ENCODE measurements at places on chromosomes 7 and 10.
A peak's percentile ranks its signal among the peaks of the same experiment; 100 is the strongest.

GRCh38 chr7:41696323-41696916, 6.5 kb downstream of the INHBA start:
- peak; percentile 86 for DNase-seq

GRCh38 chr10:129170812-129171211, 296.2 kb upstream of the MGMT start:
- no peak for DNase-seq

DNA sequence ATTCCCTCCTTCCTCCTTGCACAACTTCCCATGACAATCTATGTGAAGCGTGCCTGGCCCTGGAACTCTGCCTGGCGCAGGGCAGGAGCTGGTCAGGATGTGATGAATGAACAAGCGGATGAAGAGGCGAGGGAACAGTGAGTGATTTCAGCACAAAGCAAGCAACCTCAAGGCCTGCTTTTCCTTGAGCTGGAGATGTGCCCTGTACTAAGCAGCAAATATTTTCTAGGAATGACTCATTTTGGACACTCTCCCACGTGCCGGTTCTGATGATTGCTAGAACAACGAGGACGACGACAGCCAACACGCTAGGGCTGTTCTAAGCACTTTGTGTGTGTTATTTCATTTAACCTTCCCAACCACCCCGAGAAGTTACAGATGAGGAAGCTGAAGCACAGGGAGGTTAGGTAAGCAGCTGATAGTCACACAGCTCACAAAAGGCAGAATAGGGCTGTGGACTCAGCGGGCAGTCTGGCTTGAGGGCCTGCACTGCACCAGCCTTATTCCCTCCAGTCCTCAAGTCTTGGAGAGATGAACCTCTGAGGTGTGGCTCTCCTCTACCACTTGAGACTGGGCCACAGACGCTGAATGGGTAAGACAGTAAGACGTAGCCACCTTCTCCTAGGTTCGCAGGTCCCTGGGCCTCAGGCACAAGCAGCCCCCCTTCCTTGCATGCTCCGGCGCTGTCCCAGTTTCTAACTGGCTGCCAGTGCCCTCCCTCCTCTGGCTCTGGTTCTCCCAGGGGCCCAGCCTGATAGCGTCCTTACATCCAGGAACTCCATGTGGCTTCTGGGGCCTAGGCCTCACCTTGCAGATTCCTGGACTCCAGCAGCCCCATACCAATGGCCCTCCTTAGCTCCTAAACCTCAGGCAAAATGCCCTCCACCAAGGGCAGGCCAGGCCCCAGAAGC, 59.0 kb downstream of the YKT6 start:
- no peak for DNase-seq

GRCh38 chr7:113289140-113289740, 170.9 kb upstream of the SMIM30 start:
- no peak for DNase-seq

DNA sequence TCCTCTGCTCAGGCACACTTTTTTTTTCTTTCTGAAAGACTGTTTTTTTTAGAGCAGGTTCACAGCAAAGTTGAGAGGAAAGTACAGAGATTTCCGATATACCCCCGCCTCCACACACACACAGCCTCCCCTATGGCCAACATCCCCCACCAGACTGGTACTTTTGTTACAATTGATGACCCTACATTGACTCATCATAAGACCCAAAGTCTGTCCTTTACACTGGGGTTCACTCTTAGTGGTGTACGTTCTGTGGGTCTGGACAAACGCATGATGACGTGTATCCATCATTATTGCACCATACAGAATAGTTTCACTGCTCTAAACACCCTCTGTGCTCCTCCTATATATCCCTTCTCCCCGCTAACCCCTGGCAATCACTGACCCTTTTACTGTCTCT, 107.7 kb downstream of the RBM20 start:
- DNase-seq = no peak

Measured in right forelimb (tissue), 1 donor.